ENCODE measurements at places on chromosomes 5 and 9.

DNA sequence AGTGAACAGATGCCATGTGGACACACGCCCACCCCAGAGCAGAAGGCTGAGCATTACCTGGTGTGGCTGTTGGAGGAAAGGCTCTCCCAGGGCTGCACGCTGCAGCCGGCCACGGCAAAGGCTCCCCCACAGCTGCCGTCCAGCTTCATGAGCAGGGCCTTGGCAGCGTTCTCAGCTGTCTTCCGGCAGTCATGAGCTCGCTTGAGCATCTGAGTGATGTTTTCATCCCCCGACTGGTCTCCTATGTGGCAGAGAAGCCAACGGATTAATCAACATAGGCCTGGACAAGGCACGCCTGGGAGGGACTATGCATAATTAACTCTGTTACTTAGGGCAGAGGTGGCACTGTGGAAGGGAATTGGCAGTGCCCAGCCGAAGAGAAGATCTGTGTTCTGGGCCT is 87.3 kb downstream of the DCP2 start:
- DNase-seq, result no peak

GRCh38 chr5:6583049-6583880 is 49.6 kb downstream of the NSUN2 start:
- DNase-seq, result no peak

GRCh38 chr9:112945620-112946208 is 55.0 kb upstream of the SLC46A2 start:
- no peak for DNase-seq

GRCh38 chr5:146731909-146732659 is 146.5 kb downstream of the PPP2R2B start:
- DNase-seq, result no peak

- DNase-seq, result no peak
These were observed 23.8 kb downstream of the GABRG2 start for GRCh38 chr5:162091336-162091735.

DNA sequence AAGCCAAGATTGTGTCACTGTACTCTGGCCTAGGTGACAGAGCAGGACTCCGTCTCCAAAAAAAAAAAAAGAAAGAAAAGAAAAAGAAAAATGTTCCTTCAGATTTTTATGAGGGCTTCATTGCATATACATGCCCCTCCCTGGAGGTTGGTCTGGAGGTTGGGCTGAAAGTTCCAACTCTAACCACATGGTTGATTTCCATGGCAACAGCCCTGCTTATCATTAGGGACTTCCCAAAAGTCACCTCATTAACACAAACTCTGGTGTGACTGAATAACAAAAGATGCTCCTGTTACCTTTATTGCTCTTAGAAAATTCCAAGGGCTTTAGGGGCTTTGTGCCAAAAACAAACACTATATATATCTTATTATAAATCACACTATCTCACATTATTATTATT is 113.8 kb downstream of the TMC1 start:
- DNase-seq, result no peak

- DNase-seq, result no peak
These were observed 157.8 kb downstream of the TLE1 start for GRCh38 chr9:81531511-81531910.

- no peak for DNase-seq
These were observed 520 bp downstream of the PCDH12 start for GRCh38 chr5:141957367-141957996.

- no peak for DNase-seq
These were observed 11.0 kb downstream of the BSPRY start for GRCh38 chr9:113360242-113360842.

GRCh38 chr5:35281613-35282012 is 51.3 kb upstream of the PRLR start:
- DNase-seq, result no peak

- no peak for DNase-seq
These were observed 721 bp downstream of the GIN1 start for GRCh38 chr5:103119070-103119764.

DNA sequence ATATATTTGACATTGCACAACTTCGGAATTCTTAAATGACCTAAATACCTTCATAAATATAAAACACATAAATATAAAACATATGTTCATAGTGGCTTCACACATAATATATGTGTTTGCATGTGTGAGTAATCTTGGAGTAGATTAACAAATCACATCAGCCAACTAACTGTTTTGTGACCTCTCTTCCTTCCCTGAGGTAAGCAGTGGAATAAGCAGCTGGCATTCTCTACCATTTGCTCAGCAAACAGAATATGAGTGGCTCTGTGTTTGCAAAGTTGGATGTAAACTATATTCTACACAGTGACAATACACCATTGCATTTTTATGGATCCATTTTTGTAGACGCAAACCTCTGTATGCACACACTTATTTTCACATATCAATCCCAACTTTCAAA is 189.9 kb downstream of the ACER2 start:
- no peak for DNase-seq

DNA sequence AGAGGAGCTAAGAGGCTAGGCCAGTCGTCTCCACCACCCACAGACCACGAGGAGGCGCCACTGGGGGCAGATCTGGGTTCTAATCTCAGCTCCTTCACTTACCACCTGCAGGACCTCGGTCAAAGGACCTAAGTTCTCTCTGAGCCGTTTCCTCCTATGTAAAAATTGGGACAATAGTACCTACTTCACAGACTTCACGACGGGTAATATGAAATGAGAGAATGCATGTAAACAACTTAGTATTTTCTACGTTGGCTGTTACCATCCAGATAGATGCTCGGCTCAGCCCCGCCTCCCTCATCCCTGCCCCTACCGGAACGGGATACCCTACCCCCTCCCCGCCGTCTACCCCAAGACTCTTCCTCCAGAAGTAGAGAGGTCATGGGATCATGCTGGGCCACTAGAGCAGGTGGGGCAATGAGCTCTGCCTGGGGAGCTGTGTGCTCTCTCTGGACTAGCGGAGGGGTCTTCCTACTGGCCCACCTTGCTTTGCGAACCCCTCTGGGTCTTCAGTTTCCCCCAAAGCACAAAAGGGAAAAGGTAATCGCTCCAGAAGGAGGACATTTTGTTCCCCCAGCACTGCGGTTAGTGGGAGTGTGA is 541 bp downstream of the GNPDA1 start:
- peak; percentile 49 for DNase-seq

DNA sequence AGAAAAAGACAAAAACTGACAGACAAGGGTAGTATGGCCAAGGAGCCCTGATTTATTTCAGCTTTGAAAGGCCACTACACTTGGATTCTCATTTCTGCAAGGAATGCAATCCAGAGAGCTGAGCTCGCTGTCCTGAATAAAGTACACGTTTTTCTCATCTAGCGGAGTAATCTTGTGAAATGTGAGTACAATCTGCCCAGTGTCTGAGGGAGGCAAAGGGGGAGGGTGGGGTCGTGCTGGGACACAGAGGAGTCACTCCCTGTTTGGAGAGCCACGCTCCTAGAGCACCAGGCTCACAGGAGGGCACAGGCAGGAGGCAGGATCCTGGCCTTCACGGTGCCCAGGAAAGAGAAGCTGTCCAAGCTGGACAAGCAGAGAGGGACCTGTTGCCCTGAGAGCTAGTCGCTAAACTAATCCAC is 51.0 kb upstream of the IFNK start:
- no peak for DNase-seq

- DNase-seq, result no peak
These were observed 3.3 kb upstream of the PLGRKT start for GRCh38 chr9:5441043-5441442.

GRCh38 chr5:119470851-119471451 is 18.7 kb downstream of the HSD17B4 start:
- DNase-seq, result no peak
